ENCODE measurements at places on chromosomes 6 and 20. TPM values are rescaled to one million over a fixed set of nuclear protein-coding genes. Genes with fewer than 3 reads are reported as not detected.

The PKIB gene
- 15.2 TPM for total RNA-seq

The TMC2 gene
- not detected for total RNA-seq

The HLA-DMA gene
- total RNA-seq = 1.8 TPM

The OPRL1 gene
- 0.33 TPM for total RNA-seq

The ZNF322 gene
- total RNA-seq = 4.7 TPM

The ZNF311 gene
- total RNA-seq = 0.49 TPM

The MACROD2 gene
- total RNA-seq = 0.49 TPM

The CST9L gene
- not detected for total RNA-seq

All from mesangial cell (primary cell).